Activated CD4-positive, alpha-beta T cell treated with anti-CD3 and anti-CD28 coated beads for 36 hours (primary cell): ENCODE measurements at places on chromosomes 16 and 17. TPM values are rescaled to one million over a fixed set of nuclear protein-coding genes. Genes with fewer than 3 reads are reported as not detected.

- H3K27ac ChIP-seq = no peak overlapping the region
- H3K4me3 ChIP-seq = no peak overlapping the region
- H3K36me3 ChIP-seq = no peaks in the 10 kb centered on the region
- peaks cover 7% of the 10 kb centered on the region for H3K27me3 ChIP-seq
- no peaks in the 10 kb centered on the region for H3K4me1 ChIP-seq
Measured at GRCh38 chr17:41271858-41272257, 3.6 kb upstream of the KRTAP9-7 start.

DNA sequence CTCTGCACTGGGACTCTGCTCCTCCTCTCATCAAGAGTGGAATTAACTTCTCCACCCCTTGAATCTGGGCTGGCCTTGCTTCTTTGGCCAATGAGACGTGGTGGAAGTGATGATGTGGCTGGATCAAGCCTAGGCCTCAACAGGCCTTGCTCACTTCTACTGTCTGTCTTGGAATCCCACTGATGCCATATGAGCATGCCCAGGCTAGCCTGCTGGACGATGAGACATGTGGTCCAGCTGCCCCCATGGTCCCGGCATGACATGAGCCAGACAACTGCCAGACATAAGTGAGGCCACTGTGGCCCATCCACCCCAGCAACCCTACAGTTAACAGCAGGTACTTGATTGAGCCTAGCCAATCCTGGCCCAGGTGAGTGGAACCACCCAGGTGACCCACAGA lies 18.7 kb downstream of the VAC14 start:
- peaks cover 57% of the 10 kb centered on the region for H3K36me3 ChIP-seq
- H3K27ac ChIP-seq = no peak overlapping the region
- no peak overlapping the region for H3K4me3 ChIP-seq
- H3K27me3 ChIP-seq = no peaks in the 10 kb centered on the region
- no peaks in the 10 kb centered on the region for H3K4me1 ChIP-seq

DNA sequence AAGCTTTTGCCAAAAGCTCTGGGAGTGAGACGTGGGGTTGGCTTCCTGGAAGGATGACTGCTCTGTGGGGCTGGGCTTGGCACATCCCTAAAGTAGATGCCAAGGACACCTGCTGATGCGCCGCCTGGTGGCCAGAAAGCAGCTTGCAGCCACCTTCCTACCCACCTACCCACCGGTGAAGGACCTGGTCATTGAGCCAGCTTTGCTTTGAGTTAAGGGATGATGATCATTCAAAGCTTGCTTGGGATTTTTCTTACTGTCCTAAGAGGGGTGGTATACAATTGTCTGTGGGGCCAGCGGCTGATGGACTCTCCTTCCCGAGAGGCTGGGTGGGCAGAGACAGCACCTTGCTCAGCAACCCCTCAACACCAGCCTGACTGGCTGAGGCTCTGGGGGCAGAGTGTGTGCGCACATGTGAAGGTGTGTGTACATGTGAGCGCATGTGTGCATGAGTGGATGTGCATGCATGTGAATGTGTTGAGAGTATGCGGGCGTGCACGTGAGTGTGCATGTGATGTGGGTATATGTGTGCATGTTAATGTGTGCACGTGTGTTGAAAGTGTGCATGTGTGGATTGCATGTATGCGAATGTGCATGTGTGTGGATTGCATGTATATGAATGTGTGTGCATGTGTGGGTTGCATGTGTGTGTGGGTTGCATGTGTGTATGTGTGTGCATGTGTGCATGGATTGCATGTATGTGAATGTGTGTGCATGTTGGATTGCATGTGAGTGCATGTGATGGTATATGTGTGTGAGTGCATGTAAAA lies 18.6 kb downstream of the C1QTNF1 start:
- DNase-seq = peak; percentile 73
- H3K27ac ChIP-seq = no peak overlapping the region
- no peak overlapping the region for H3K4me3 ChIP-seq

- H3K4me1 ChIP-seq = no peaks in the 10 kb centered on the region
- no peaks in the 10 kb centered on the region for H3K27me3 ChIP-seq
- no peak overlapping the region for H3K27ac ChIP-seq
Measured at GRCh38 chr16:51289336-51289735, 138.3 kb upstream of the SALL1 start.

GRCh38 chr17:17071531-17072360 lies 29.5 kb downstream of the MPRIP start:
- no peak overlapping the region for H3K4me3 ChIP-seq
- peaks cover 63% of the 10 kb centered on the region for H3K4me1 ChIP-seq
- H3K36me3 ChIP-seq = peaks cover 18% of the 10 kb centered on the region
- H3K27ac ChIP-seq = no peak overlapping the region
- no peak for DNase-seq

- H3K4me3 ChIP-seq = no peak overlapping the region
- no peak overlapping the region for H3K27ac ChIP-seq
Measured at GRCh38 chr17:5541610-5542202, 42.6 kb downstream of the NLRP1 start.

GRCh38 chr16:24930440-24930839 lies 84.7 kb downstream of the SLC5A11 start:
- H3K4me3 ChIP-seq = no peak overlapping the region
- H3K4me1 ChIP-seq = no peaks in the 10 kb centered on the region
- DNase-seq = no peak
- no peak overlapping the region for H3K27ac ChIP-seq

GRCh38 chr16:67181346-67181745 lies 2.4 kb downstream of the MATCAP1 start:
- H3K4me3 ChIP-seq = no peak overlapping the region
- H3K4me1 ChIP-seq = peaks cover 23% of the 10 kb centered on the region
- H3K36me3 ChIP-seq = peaks cover 3% of the 10 kb centered on the region
- H3K27ac ChIP-seq = no peak overlapping the region
- peaks cover 24% of the 10 kb centered on the region for H3K27me3 ChIP-seq

- peak overlapping the region; percentile 61 for H3K4me3 ChIP-seq
- DNase-seq = peak; percentile 72
- H3K36me3 ChIP-seq = peaks cover 34% of the 10 kb centered on the region
- peak overlapping the region; percentile 84 for H3K27ac ChIP-seq
- H3K27me3 ChIP-seq = no peaks in the 10 kb centered on the region
- peaks cover 36% of the 10 kb centered on the region for H3K4me1 ChIP-seq
Measured at GRCh38 chr17:75832164-75832651, 12.0 kb downstream of the UNC13D start.

GRCh38 chr17:76569607-76570279 lies 15.9 kb downstream of the ST6GALNAC2 start:
- peaks cover 20% of the 10 kb centered on the region for H3K36me3 ChIP-seq
- H3K27ac ChIP-seq = no peak overlapping the region
- H3K4me3 ChIP-seq = no peak overlapping the region
- no peaks in the 10 kb centered on the region for H3K27me3 ChIP-seq
- no peak for DNase-seq
- H3K4me1 ChIP-seq = peaks cover 11% of the 10 kb centered on the region

GRCh38 chr16:67941469-67942199 lies 2.3 kb downstream of the LCAT start:
- DNase-seq = no peak
- no peaks in the 10 kb centered on the region for H3K27me3 ChIP-seq
- H3K4me3 ChIP-seq = no peak overlapping the region
- no peak overlapping the region for H3K27ac ChIP-seq
- H3K36me3 ChIP-seq = peaks cover 25% of the 10 kb centered on the region
- peaks cover 28% of the 10 kb centered on the region for H3K4me1 ChIP-seq

DNA sequence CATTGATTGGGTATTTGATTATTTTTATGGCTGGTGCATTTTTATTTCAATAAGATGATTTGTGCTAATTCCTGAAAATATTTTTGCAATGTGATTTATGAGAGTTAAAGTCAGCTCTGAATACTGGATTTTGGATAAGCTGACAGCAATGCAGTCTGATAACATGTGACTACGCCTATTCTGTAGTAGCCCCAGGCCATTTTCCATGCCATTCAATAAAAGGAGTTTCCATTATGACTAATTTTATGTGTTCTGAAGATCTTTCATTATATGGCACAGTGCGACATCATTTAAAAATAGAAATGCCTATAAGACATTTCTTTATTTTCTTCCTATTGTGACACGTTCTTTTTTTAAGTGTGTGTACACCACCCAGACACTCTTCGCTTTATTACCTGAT lies 46.3 kb downstream of the KCNJ2 start:
- no peak overlapping the region for H3K27ac ChIP-seq
- H3K36me3 ChIP-seq = no peaks in the 10 kb centered on the region
- no peaks in the 10 kb centered on the region for H3K27me3 ChIP-seq
- H3K4me3 ChIP-seq = no peak overlapping the region
- DNase-seq = no peak

The RBFOX1 gene
- not detected for total RNA-seq

The IL21R gene
- 73.5 TPM for total RNA-seq

The FA2H gene
- total RNA-seq = not detected

The SUPT6H gene
- total RNA-seq = 85.8 TPM

The TBC1D3B gene
- 0.83 TPM for total RNA-seq

The CRYBA1 gene
- not detected for total RNA-seq

The BCL7C gene
- 19.5 TPM for total RNA-seq

The FOXN1 gene
- total RNA-seq = not detected

The TSPAN10 gene
- total RNA-seq = 0.34 TPM

The EDC4 gene
- total RNA-seq = 92.8 TPM

The ARHGAP23 gene
- total RNA-seq = 0.55 TPM
